ENCODE measurements at places on chromosomes 7 and 10.
A peak's percentile ranks its signal among the peaks of the same experiment; 100 is the strongest.

DNA sequence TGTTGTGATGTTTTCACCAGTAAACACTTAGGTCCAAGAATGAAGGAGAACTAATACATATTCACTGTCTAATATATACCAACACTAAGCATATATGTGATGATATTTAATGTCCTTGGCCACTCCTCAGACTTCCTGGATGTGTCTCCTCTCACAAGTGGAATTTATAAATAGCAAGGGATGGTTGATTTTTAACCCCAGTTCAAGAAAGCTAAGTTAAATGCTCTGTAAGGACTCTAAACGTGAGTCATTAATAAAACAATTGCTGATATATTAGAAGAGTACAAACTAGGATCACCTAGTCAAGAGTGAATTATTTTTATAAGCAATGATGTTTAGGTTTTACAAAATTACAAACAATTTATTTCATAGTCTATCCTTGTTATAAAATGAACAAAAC lies 355.9 kb upstream of the TMEM229A start:
- DNase-seq = no peak

GRCh38 chr10:15122477-15123030 lies 25.4 kb downstream of the RPP38 start:
- DNase-seq = no peak

- no peak for DNase-seq
Measured at GRCh38 chr7:42340436-42340835, 103.4 kb upstream of the GLI3 start.

DNA sequence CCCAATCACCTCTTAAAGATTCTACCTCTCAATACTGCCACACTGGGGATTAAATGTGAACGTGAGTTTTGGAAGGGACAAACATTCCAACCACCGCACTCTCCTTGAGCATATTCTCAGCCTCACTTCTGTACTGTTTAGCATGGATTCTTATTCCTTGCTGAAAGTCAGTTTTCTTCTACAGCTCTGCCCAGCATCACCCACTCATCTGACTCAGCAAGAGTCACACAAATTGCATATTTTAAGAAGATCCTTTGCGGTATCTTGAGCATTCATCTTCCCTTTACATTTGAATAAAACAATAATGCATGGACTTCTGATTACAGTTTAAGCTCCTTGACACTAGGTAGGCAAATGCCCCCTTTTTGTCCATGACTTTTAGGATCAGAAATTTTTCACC lies 251.6 kb upstream of the MKLN1 start:
- DNase-seq = no peak

DNA sequence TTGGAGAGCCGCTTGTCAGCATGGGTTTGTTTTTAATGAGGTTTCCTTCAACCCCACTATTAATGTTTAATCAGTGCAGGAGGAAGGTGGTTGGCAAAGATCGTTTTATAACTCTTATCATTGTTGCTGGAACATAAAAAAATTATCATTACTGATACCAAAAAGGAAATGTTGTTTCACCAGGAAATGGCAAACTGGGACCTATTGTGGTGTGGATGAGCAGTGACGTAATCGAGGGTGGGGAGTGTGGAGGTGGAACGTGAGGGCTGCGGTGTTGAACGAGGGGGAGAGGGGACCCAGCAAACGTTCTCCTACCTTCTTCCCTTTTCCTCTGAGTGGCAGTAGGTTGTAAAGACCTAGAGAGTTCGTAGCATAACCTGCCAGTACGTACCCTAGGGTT lies 71.9 kb upstream of the TOMM7 start:
- DNase-seq = no peak

DNA sequence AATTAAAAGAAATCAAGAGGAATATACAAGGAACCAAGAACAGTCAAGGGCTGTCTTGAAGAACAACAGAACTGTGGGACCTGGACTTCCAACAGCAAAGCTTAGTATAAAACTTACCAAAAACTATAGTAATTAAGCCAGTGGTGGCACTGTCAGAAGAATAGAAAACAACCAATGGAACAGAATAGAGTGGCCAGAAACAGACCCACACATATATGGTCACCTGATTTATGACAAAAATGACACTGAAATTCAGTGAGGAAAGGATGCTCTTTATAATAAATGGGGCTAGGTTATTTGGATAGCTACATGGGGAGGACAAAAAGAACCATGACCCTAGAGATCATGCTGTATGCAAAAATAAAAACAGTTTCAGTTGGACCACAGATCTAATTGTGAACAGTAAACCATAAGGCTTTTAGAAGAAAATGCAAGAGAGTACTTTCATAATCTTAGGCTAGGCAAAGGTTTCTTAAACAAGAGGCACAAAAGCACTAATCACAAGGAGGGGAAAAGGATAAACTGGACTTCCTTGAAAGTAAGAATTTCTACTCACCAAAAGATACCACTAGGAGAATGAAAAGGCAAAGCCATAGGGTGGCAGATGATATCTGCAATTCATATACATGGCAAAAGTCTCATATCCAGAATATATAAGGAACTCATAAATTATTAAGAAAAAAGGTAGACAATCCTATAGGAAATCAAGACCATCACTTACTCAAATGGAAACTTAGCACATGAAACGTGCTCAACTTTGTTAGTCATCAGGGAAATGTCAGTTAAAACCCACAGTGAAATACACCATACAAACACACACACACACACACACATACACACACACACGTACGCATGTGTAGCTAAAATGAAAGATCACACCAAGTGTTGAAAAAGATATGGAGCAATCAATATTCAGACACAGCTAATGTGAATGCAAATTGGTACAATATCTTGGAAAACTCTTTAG lies 20.8 kb downstream of the HYCC1 start:
- no peak for DNase-seq

- no peak for DNase-seq
Measured at GRCh38 chr7:88289564-88290025, 17.1 kb downstream of the STEAP4 start.

DNA sequence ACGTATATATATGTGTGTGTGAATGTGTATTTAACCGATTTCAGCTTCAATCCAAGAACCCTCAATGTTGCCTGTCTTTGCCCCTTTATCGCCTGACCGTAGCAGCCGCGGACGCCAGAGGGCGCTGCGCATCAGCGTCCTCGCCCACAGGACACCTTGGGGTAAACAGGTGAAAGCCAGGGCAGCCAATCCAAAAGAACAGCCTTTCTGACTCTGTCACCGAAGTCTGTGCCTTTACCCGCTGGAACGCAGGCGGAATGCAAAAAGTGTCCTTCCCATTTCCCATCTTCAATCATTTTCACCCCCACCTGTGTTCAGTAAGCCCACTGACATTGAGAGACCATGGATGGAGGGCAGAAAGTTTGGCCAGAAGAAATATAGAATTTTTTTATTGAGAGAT lies 3.6 kb downstream of the NXPH1 start:
- DNase-seq = no peak

GRCh38 chr10:60093317-60093716 lies 187.0 kb upstream of the CCDC6 start:
- no peak for DNase-seq

- DNase-seq = no peak
Measured at GRCh38 chr10:133237588-133238465, at the start of gene VENTX. Gene VENTX (plus strand): TSS chr10:133237855. CDS start chr10:133237915, 60 bp downstream.

DNA sequence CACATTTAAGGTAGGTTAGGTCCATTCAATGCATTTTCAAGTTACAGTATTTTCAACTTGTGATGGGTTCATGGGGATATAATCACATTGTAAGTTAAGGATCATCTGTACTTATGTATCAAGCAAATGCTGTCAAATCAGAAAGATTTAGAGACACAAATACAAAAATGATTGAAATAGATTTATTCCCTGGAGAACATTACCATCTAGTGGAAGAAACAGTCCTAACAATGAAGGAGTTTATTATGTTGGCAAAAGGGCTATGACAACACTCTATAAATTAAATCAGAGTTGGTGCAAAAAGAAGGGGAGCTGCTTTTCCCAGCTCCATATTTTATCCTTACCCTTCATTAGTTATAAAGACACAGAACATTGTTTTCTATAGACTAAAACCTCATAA lies 69.0 kb downstream of the PRSS58 start:
- no peak for DNase-seq

DNA sequence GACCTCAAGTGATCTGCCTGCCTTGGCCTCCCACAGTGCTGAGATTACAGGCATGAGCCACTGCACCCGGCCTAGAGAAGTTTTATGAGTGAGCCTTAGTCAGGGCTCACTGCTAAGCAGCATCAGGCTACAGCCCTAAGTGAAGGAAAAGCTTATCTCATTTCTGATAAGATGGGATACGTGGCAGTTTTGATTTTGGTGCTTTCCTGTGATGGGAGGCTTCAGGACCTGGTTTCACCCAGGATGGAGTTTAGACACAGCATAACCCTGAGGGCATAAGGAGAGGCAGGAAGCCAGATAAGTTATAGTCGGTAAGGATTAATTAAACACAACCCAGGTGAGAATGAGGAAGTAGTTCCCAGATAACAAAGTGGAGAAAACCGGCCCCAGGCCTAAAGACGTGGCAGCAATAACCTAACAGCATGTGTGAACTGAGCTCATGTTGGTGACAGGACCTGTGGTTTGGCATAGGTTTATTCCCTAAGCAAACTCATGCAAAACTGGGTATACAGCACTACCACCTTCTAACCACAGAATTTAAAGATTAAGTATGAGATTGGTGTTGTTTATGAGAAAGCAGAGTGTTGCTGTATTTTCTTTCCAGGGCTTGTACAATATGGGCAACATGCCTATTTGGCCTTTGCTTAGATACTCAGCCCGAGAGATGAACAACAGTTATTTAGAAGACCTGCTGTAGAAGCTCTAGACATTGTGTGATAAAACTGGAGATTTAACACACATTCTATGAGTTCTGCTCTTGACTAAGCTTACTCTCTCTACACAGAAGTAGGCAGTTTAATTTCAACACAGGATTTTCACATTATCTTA lies 119.4 kb downstream of the COL28A1 start:
- DNase-seq = no peak

GRCh38 chr10:78458983-78459638 lies 425.4 kb downstream of the RPS24 start:
- peak; percentile 84 for DNase-seq

DNA sequence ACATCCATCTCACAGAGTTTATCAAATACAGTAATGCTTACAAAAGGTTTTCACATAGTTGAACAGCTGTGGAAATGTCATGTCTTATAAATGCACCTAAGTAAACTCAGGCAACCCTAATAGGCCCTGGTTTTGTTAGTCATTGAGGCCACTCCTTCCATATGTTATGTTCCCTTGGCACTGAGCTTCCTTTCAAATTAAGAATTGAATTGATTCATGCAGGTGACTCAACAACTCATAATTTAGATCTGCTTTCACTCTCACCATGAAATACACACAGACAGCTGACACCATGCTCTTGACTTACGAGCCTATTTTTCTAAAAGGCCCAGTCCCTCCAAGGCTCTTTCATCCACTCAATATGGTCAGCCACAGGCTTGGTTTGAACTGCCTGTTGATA lies 476.9 kb downstream of the KCNMA1 start:
- peak; percentile 90 for DNase-seq

All from NCI-H774 (cell line).